ENCODE measurements at places on chromosomes 7 and 10. TPM values are rescaled to one million over a fixed set of nuclear protein-coding genes. Genes with fewer than 3 reads are reported as not detected.

The PRR15 gene
- total RNA-seq = 1.2 TPM

The LRRD1 gene
- 0.30 TPM for total RNA-seq

The GNAT3 gene
- total RNA-seq = not detected

The DIP2C gene
- 19.0 TPM for total RNA-seq

The KIAA1549 gene
- 3.6 TPM for total RNA-seq

The VWDE gene
- 0.30 TPM for total RNA-seq

The CNTNAP2 gene
- total RNA-seq = 3.6 TPM

The UNCX gene
- not detected for total RNA-seq

The PGAM2 gene
- not detected for total RNA-seq

The ANKRD61 gene
- total RNA-seq = not detected

The AKR1C3 gene
- 1.2 TPM for total RNA-seq

The SPDYE2 gene
- total RNA-seq = not detected

The ANKRD30A gene
- not detected for total RNA-seq

The CTAGE4 gene
- not detected for total RNA-seq

The COA1 gene
- 37.6 TPM for total RNA-seq

The SLC26A3 gene
- total RNA-seq = not detected

The FXYD4 gene
- total RNA-seq = not detected

The CPA2 gene
- total RNA-seq = not detected

The MYH16 gene
- under 0.01 TPM for total RNA-seq

The OR13A1 gene
- total RNA-seq = not detected

The ZNF117 gene
- total RNA-seq = 10.7 TPM

The C10orf62 gene
- 0.23 TPM for total RNA-seq

The CALY gene
- total RNA-seq = 0.30 TPM

The STEAP2 gene
- 9.2 TPM for total RNA-seq

The MAT1A gene
- not detected for total RNA-seq

The NYAP1 gene
- 0.83 TPM for total RNA-seq

The SLC18A3 gene
- total RNA-seq = not detected

The BICC1 gene
- total RNA-seq = 21.9 TPM

Measured in smooth muscle cell of the umbilical artery (primary cell).